Activated naive CD4-positive, alpha-beta T cell (primary cell): ENCODE measurements at places on chromosomes 2 and 18.

- no peak for DNase-seq
Measured at GRCh38 chr2:18659915-18660314, 70.5 kb upstream of the NT5C1B start.

DNA sequence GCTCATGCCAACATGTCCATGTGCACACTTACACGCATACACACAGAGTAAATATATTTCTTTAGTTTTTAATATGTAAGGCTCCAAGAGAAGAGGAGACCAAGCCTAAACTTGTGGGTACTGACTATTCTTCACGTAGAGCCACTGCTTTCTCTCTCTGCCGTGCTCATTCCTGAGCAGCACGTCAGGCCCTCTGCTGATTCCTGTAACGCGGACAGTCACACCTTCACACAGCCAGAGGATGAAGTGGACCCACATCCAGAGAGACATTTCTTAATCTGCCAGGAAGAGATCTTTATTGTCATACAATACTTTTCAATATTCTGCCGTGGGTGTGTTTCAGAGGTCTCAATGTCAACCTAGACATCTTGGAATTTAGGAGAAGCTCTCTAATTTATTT lies 560.7 kb downstream of the STK39 start:
- DNase-seq = no peak

DNA sequence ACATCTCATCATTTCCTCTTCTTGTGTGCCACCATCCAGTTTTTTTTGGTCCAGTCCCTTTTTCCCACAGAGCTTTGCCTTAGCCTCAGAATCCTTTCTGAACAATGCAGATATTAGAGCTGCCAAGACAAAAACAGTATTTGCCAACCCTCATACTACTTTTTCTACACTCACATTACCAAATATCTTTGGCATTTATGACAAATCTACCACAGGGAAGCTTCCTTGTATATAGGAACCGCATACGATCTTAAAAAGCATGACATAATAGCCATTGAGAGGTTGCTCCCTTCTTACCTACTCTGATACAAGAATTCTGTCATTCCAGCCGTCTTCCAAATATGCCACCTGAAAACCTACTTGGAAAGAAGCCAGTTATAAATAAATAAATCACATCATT lies 9.4 kb downstream of the ZNF24 start:
- DNase-seq = no peak

GRCh38 chr2:173393186-173393585 lies 38.5 kb downstream of the CDCA7 start:
- no peak for DNase-seq

DNA sequence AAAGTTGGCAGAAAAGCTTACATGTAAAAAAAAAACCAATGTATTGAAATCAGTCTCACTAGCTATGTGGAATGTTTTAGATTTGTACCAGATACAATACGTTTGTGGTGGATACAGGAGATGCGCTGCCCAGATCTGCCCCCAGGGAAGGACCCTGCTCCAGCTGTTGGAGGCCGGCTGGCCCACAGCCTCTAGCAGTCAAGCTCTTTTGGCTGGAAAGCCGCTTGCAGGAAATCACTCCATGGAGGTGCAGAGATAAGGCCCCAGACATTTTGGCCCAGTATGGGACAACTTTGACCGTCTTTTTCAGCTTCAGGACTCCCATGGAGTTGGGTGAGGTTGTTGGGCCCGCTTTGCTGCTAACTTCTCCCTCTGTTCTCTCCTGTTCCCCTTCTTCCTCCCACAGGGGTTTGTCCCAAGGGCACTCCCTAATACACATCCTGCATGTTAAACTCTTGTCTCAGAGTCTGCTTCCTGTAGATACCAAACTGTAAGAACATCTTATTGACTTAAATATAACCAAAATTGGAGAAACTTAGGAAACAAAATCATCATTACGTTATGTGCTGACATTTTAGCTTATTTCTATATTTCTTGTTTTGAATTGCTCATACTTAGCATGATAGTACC lies 1.7 kb upstream of the QPCT start:
- no peak for DNase-seq

DNA sequence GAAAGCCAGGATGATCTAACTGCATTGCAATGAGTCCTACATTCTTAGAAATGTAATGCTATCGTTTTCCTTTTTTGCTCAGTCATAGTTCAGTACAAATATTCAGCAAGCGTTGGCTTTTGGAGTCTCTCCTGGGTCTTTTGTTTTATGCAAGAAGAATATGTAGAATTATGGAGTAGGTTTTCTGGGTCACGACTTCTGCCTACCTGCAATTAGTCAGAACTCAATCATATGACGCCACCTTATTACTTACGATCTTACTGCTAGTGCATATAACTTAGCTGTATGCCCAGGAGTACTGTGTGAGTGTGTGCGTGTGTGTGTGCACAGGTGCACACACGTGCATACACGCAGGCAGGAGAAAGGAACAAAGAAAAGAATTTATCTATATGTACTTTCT lies 640.2 kb downstream of the STK39 start:
- DNase-seq = no peak

GRCh38 chr2:136137982-136138381 lies 20.0 kb upstream of the CXCR4 start:
- DNase-seq = no peak

GRCh38 chr2:119255760-119256581 lies 32.3 kb downstream of the STEAP3 start:
- DNase-seq = no peak

DNA sequence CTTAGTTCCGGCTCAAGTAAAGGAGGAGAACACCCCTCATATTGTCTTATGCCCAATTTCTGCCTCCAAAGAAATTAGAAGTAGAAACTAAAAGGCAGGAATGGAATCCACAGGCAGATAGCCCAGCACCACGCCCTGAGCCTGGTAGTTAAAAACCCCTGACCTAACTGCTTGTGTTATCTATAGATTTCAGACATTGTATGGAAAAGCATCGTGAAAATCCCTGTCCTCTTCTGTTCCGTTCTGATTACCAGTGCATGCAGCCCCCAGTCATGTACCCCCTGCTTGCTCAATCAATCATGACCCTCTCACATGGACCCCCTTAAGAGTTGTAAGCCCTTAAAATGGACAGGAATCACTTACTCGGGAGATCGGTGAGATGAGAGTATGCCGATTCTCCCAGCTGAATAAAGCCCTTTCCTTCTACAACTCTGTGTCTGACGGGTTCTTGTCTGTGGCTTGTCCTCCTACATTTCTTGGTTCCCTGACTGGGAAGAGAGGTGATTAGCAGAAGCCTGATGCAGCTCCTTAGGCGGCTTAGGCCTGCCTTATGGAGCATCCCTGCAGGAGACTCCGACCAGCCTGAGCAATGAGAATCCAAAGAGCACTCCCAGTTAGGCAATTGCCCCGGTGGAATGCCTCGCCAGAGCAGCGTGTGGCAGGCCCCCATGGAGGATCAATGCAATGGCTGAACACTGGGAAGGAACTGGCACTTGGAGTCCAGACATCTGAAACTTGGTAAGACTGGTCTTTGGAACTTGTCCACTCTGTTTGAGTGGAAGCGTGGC lies 362.6 kb upstream of the TCF4 start:
- DNase-seq = no peak

DNA sequence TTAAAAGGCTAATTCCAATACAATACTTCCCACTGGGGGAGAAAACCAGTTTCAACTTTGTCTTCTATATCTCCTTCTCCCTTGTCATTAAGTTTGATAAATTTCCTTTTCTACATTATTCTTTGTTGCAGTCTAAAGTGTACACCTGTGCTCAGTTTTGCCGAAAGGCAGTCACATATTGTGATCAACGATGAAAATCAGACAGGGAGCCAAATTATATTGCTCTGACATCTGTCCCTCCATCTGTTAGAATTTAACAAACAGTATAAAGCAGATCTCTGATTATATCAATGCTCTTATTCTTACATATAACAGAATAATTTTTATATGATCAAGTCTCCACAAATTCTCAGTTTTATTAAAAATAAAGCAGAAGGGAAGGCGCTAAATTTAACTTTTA lies 496.7 kb downstream of the NRXN1 start:
- DNase-seq = no peak

DNA sequence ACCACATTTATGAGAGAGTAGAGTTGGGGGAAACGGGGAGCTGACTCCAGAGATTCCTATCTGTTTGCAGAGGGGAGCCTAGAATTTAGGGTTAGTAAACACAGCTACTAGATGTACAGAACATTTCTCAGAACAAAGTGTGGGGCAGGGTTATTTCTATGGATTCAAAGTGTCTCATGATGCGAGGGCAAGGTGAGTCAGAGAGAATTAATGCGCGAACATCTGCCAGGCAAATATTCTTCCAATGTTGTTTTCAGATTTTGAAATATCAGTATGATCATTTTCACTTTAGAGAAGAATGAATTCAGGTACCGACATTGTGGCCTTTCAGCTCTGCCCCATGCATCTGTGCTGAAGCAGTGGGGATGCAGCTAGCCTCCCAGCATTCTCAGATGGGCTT lies 2.0 kb upstream of the DSEL start:
- no peak for DNase-seq

DNA sequence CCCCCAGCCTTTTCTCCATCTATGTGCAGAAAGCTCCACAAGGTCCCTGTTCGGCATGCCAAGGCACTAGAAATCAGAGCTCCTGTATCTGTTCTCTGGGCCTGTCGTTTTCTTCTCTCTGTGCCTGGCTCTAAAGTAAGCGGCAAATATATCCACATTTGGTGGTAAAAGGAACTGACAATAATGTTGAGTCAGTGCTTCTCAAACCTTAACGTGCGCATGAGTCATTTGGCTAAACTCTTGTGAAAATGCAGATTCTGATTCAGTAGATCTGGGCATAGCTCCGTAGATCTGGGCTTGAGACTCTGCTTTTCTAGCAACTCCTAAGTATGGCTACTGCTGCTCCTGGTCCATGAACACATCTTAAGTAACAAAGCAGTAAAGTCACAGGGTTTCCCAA lies 16.5 kb upstream of the ACSL3 start:
- no peak for DNase-seq

GRCh38 chr18:30271716-30272115 lies 770.8 kb downstream of the DSC3 start:
- DNase-seq = no peak

- no peak for DNase-seq
Measured at GRCh38 chr2:42967959-42968674, 175.7 kb upstream of the HAAO start.

DNA sequence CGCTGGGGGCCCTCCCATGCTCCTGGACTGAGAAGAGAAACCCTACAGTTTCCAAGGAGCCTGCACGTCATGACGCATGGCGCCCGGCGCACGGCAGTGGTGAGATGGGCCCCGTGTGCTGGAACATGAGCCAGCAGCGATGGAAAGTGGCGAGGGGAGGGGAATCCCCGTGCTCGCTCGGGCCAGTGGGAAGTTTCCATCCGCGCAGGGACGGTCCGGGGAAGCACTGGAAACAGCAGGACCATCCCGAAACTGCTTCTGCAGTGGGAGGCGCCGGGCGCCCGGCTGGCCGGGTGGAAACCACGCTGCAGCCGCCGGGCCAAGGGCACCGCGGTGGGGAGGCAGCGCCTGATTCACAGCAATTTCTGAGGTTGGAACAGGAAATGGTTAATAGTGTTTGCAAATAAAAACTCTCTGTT lies 4.9 kb upstream of the PDCD1 start:
- DNase-seq = no peak

- no peak for DNase-seq
Measured at GRCh38 chr18:74972354-74972753, 236.6 kb downstream of the PTGR3 start.

GRCh38 chr2:9939587-9940485 lies 11.7 kb upstream of the GRHL1 start:
- DNase-seq = no peak

GRCh38 chr2:96537066-96537733 lies 648 bp downstream of the ARID5A start:
- peak; percentile 53 for DNase-seq

DNA sequence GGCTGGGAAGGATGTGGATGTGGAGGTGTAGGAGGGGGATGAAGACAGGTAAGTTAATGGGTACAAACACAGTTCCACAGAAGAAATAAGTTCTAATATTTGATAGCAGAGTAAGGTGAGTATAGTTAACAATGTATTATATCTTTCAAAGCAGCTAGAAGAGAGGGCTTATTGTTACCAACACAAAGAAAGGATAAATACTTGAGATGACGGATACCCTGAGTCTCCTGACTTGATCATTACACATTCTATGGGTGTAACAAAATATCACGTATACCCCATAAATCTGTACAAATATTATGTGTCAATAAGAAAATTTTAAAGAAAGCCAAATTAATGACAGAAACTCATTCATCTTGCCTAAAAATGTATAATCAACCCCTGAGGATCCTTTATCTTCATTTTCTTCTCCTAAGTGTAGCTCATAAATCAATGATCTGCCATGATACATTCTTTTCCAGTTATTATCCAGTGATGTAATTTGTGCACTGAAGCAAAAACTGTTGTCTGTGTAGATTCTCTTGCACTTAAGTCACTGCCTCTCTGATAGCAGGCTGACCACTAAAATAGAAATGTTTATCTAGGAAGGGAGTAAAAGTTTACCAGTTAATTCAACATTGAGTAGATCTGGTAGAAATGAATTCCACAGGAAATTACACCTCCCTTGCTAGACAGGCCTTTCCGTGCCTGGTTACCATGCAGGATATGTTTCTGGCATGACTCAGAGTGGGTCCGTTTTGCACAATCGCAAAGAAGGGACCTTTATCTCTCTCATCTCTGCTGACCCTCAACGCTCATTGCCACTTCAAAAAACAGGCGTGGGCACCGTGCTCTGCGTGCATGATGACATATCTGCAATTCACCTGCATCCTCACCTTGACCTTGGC lies 249.7 kb upstream of the NCKAP5 start:
- no peak for DNase-seq

- DNase-seq = no peak
Measured at GRCh38 chr18:65788373-65788772, 37.6 kb downstream of the CDH7 start.

- DNase-seq = no peak
Measured at GRCh38 chr2:31813016-31813415, 197.8 kb downstream of the MEMO1 start.

- DNase-seq = no peak
Measured at GRCh38 chr18:5286525-5286924, 9.0 kb downstream of the ZBTB14 start.

DNA sequence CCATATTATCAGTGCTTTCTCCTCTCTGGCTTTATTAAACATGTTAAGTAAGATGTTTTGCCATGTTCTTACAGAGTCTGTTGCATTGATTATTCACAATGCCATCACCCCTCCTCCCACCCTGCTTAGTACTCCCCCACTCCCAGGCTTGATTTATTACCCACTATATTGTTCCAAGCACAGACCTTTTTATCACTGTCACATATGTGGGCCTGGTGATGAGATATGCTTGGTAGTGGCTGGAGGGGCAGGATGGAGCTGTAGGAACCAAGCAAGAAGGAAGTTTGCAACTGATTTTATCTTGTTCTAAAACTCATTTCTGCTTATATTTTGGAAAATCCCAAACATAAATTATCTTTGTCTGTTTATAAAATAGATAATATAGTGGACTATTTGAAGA lies 748.2 kb upstream of the CELF4 start:
- DNase-seq = no peak

DNA sequence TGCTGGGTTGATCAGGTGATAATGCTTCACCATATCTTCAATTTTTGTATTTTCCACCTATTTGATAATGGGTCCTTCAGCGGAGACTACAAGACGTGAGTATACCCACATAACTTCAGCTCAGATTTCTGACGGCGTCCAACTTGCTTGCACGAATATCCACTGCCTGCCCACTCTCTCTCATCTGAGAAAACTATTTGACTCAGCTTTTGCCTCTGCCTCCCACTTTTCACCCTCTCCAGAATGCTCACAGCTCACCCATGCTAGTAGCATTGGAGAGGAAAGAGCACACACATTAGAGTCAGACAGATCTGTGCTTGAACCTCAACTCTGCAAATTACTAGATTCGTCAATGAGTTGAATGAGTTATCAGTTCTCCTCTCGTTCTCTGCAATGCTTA lies 166.8 kb downstream of the BCL2 start:
- no peak for DNase-seq

- DNase-seq = no peak
Measured at GRCh38 chr18:44715245-44715644, 34.6 kb downstream of the SETBP1 start.
